Fibroblast of skin of right biceps (primary cell): ENCODE measurements at places on chromosomes 3 and 15.
A peak's percentile ranks its signal among the peaks of the same experiment; 100 is the strongest.

- no peak for DNase-seq
These were observed 65.1 kb downstream of the AP4E1 start for GRCh38 chr15:50973605-50974004.

DNA sequence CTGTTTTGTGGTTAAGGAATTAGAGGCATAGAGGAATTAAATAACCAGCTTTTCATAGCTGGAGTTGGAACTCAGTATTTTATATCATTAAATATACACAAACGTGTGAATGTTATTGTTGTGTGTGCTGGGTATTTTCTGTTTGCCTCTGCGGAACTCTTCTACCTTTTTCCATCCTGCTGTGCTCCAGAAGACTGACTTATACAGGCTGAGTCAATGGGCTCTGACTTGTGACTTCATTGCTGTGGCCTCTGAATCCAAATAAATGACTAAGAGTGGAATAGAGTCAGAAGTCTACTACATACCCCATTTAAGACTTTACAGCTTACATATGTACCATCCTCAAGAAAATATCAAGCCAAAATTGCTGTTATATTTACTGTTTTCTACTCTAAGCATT is 17.6 kb downstream of the ARIH1 start:
- DNase-seq = peak; percentile 80

DNA sequence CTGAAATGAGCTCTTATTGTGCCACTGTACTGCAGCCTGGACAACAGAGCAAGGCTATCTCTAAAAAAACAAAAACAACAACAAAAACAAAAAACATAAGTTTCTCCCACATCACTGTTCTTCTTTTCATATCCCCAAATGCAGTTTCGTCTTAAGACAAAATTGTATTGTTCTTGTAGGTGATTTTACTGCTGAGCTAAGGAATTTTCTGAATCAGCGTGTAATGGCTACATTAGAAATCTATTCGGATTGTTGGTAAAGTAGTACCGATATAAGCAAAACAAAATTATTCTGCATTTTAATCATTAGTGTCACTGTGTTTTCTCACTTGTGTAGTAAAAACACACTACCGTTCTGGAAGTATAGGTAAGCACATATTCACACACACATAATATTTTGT is 512.5 kb downstream of the ROBO1 start:
- no peak for DNase-seq

- no peak for DNase-seq
These were observed 8.6 kb upstream of the CERS3 start for GRCh38 chr15:100537331-100537730.

DNA sequence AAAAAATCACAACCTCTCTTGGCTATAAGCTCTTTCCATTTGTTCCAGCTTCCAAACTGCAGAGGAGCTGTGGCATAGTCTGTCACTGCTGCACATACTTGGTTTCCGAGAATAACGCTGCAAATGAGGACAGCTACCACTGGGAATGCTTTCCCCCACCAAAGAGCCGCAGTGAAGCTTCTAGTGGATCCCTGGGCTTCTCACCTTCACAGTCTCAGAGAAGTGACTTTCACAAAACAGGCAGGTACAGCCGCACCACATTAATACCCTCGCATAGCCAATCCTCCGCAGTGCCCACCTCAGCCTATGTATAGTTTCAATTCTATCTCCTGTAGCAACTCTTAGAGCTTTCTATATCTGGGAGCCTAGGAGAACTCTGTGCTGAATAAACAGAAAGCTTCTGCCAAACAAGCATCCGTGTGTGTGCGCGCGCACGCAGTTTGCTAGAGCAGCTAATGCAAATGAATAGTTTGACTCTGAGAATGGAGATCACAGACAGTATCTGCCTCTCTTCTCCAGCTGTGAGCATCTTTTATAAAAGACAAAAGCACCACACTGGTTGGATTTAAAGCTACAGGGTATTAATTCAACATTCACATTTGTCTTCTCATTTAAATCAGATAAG is 81.9 kb upstream of the PLXND1 start:
- peak; percentile 42 for DNase-seq

GRCh38 chr15:51667478-51667877 is 13.8 kb upstream of the SCG3 start:
- no peak for DNase-seq

DNA sequence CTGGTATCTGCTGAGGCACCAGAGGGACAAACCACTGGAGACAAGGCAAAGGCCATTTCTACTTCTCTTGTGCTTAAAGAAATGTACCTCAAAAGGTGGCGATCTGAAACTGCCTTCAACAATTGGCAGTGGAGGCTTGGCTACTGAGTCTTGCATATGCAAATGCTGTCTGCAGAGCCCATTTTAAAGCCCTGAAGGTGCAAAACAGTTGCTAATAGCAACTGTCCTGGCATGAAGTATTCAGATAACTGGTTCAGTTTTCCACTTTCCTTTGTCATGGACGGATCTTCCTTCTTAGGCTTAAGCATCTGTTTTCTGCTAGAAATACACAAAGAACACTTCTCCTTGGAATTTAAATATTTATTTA is 71.4 kb upstream of the PSMD6 start:
- no peak for DNase-seq

- DNase-seq = no peak
These were observed 2.4 kb downstream of the LMCD1 start for GRCh38 chr3:8503871-8504610.

GRCh38 chr15:70340494-70340870 is 242.8 kb upstream of the TLE3 start:
- no peak for DNase-seq

DNA sequence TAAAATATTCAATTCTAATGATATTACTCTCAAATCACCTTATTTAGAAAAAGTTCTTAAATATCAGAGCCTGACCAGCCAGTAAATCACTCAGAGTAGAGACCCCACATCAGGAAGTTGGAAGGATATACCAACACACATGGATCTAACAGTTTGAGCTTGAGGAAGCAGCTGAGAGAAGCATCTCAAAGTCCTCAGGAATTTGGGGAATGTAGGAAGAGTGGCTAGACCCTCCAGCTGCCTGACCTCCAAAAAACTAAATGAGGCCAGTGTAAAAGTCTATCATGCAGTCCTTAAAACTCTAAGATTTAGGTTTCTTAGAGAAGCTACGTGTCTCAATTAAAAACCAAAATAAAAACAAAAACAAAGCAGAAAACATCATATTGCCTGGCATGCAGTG is 55.4 kb downstream of the SETD2 start:
- DNase-seq = peak; percentile 64
